NCI-H187 (cell line): ENCODE measurements at places on chromosomes 2 and 18.

GRCh38 chr18:74516271-74517235 lies 17.7 kb upstream of the CNDP1 start:
- no peak for DNase-seq

DNA sequence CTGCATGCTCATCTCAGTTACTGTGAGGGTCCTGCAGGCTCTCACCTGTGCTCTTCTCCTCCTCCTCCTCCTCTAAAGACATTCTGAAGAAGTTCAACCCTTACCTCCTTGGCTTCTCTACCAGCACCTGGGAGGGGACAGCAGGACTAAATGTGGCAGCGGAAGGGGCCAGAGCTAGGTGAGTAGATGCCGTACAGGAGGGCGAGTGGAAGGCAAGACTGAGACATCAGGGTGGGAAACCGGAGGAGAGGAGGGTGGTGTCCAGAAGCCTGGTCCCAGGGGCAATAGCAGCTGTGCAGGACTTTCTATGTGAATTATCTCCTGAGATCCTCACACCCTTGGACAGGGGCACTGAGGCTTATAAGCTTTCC lies 124.9 kb downstream of the PLB1 start:
- DNase-seq: no peak

DNA sequence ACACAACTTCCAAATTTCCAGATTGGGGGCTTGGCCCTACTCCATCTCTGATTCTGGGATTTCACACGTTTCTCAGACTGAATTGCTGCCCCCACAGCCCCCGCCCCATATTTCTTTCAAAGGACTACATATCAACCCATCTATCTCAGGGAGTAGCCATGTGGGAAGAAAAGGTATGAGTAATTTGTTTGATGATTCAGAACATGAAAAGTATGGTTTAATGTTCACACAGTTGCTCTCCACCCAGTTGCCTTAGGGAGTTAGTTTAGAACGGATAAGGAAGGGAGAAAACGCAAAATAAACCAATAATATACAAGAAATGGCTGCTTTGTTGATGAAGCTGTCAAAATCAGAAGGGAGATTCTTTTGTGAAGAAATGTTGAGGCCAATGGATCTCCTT lies 145.1 kb downstream of the PIEZO2 start:
- no peak for DNase-seq

DNA sequence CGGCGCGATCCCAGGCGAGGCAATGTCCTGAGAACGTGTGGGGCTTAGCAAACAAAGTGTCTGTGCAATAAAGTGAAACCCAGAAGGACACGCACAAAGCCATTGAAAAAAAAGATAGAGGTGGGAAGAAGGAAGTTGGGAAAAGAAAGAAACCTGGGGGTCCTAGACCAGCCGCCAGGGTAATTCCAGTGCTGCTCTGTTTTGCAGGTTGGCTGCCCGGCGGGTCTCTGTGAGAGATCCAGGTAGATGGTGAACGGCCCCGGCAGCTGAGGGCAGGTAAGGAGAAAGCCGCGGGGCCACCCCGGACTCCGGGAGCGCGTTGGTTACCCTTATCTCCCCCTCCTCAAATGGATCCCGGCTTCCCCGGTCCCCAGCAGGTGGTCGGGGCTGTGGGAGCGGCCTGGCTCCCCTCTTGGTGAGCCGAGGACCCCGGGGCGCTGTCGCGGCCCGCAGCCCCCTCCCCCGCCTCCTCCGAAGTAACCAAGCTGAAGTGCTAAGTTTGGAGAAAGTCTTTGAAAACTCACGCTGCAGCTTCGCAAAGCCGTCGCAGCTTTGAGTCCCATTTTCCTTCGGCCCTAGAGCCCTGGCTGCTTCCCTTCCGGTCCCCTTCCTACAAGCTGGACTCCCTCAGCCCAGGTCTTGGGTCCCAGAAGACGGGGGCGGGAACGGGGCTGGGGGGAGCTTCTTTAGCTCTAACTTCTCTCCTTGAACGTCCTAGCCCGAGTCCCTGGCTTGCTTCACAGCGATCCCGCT lies 588 bp downstream of the OTX1 start:
- DNase-seq: no peak

DNA sequence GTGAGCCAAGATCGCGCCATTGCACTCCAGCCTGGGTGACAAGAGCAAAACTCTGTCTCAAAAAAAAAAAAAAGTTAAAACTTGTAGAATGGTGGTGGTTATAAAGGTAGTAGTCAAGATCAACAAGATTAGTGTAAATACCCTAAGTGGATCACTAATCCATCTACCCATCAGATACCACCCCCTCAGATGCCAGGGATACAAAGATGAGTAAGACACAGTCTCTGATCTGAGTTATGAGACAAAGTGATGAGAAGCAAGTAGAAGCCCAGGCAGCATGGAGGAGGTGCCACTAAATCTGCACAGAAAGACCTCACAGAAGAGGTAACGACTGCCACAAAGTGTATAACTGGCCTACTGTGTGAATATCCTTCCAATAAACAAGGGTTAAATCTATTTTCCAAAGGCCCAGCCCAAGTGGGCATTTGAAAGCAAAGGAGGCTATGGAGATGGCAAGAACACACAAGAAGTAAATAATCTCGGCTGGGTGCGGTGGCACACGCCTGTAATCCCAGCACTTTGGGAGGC lies 20.2 kb downstream of the NFE2L2 start:
- DNase-seq: no peak

GRCh38 chr2:43312755-43313641 lies 86.6 kb upstream of the ZFP36L2 start:
- no peak for DNase-seq

GRCh38 chr2:221350616-221351015 lies 221.5 kb downstream of the EPHA4 start:
- no peak for DNase-seq

DNA sequence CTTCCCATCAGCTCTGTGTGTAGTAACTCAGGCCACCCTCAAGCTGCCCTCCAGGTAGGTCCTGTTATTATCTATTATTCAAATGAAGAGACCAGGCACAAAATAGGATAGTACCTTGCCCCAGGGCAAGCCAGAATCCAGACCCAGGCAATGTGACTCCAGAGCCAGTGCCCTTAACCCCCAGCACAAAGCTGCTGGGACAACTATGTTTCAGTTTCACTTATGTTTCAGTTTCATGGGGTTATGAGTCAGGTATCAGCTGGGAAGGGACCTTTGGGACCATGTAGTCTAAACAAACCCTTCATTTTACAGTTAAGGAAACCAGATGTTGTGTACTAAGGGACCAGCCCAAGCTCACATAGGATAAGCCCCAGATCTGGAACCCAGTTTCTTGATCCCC lies 10.0 kb downstream of the HK2 start:
- no peak for DNase-seq

DNA sequence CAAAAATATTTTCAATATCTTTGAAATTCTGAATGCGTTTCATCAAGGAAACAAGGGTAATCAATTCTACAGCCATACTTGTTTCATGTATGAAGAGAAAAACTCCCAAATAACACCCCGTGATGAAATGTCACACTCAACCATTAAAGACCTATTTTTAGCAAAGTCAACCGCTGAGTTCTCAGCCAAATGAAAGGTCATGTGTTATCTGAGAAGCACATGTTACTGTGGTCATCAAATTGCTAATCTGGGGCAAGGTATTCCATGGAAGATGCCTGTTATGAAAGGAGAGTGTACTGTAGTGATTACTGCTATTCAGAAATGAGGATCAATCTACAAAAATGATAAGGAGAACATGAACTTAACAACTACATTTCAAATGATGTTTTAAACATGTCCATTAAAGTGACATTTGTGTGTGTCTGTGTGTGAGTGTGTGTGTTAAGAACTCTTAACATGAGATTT lies 126.7 kb downstream of the BCL2 start:
- no peak for DNase-seq

DNA sequence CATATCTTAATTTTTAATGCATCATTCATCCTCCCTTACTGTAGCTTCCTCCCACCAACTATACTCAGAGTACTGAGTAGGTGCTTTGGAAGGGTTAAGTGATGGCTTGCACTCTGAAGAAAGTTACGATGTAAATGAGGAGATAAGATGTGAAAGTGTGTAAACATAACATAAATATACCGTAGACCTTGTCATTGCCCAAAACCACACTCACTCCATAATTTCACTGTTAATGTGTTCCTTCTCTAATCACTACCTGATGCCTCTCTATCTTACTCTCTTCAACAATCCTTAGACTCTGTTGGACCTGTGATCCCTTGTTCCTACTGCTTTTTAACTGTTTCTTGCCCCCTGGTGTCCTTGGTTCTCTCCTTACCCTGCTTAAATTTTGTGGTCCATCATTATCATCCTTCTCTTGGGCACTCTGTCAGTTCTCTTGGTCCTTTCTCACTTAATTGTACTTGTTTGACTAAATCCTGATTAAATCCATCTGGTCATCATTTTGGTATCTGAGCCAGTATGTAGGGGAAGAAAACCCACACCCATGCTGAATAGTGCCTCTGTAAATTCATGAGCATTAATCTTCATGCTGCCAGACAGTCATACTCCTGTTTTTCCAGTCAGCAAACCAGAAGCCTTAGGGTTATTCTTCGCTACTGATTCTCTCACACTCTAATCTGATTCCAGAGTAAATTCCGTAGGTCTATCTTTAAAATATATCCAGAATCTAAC lies 45.0 kb downstream of the PMS1 start:
- no peak for DNase-seq

- no peak for DNase-seq
Observed at GRCh38 chr2:74696829-74697228, 42.8 kb downstream of the SEMA4F start.

- DNase-seq: no peak
Observed at GRCh38 chr2:84697895-84698294, 181.6 kb downstream of the DNAH6 start.

- no peak for DNase-seq
Observed at GRCh38 chr2:85243101-85244072, 84.4 kb downstream of the TGOLN2 start.

DNA sequence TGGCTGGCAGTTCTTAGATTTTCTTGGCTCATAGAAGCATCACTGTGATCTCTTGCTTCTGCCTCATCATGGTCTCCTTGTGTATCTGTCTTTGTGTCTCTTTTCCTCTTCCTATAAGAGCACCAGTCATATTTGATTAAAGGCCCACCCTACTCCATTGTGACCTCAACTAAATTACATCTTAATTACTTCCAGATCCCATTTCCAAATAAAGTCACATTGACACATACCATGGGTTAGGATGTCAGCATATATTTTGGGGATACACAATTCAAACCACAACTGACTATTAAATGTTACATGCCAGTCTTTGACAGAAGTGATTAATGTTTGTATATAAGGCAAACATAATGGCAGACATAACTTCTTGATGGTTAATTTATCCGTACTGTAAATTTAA lies 27.3 kb upstream of the TMX3 start:
- no peak for DNase-seq

DNA sequence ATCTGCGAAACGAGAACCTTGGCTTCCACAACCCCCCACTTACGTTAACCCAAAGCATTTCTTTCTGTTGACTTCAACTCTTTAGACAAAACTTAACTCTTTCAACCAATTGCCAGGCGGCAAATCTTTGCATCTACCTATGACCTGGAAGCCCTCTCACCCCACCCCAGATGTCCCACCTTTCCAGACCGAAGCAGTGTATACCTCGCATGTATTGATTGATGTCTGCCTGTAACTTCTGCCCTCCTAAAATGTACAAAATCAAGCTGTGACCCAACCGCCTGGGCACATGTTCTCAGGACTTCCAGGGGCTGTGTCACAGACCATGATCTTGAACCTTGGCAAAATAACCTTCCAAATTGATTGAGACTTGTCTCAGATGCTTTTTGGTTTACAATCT lies 12.3 kb downstream of the AQP12B start:
- DNase-seq: no peak

GRCh38 chr2:14143435-14143834 lies 489.1 kb upstream of the LRATD1 start:
- DNase-seq: no peak

- DNase-seq: no peak
Observed at GRCh38 chr2:75602724-75603342, 42.1 kb upstream of the EVA1A start.

GRCh38 chr2:1766425-1766824 lies 22.1 kb upstream of the PXDN start:
- no peak for DNase-seq

GRCh38 chr18:41948544-41949110 lies 6.4 kb upstream of the PIK3C3 start:
- DNase-seq: no peak

DNA sequence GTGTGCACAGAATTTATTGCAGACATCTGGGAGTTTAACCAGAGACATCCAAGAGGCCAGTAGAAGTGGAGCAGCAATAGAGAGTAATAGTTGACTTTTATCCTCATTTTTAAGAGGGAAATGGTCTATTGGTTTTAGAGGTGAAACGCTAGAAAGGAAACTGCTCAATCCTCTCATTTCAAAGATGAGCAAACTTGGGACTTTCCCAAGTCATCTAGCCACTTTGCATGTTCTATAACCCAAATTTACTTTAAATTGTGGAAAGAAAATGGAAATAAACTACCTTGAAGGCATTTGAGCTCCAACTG lies 601.7 kb downstream of the ARHGAP15 start:
- no peak for DNase-seq

GRCh38 chr18:73079920-73080319 lies 212.1 kb upstream of the NETO1 start:
- no peak for DNase-seq

- peak; percentile 63 for DNase-seq
Observed at GRCh38 chr2:199309973-199310372, 147.8 kb downstream of the SATB2 start.

- DNase-seq: no peak
Observed at GRCh38 chr18:67794521-67794920, 278.0 kb upstream of the DSEL start.

DNA sequence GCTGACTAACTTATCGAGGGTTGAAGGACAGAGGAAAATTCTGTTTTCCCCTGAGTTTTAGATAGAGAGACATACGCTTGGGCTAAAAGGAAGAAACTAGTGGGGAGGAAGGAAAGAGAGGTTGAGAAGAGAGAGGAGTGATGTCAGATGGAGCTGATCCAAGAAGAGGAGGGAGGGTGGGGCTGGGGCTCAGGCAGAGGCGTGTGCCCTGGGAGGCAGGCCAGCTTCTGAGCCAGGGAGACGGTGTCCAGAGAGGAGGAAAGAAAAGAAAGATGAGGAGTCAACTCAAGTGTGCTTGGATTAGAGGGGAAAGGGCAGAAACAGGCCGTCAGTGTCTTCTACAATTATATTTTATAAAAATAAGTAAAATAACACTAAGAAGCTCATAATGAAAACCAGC lies 56.2 kb downstream of the EMILIN2 start:
- no peak for DNase-seq

- DNase-seq: no peak
Observed at GRCh38 chr2:18209934-18210639, 331.6 kb downstream of the KCNS3 start.

DNA sequence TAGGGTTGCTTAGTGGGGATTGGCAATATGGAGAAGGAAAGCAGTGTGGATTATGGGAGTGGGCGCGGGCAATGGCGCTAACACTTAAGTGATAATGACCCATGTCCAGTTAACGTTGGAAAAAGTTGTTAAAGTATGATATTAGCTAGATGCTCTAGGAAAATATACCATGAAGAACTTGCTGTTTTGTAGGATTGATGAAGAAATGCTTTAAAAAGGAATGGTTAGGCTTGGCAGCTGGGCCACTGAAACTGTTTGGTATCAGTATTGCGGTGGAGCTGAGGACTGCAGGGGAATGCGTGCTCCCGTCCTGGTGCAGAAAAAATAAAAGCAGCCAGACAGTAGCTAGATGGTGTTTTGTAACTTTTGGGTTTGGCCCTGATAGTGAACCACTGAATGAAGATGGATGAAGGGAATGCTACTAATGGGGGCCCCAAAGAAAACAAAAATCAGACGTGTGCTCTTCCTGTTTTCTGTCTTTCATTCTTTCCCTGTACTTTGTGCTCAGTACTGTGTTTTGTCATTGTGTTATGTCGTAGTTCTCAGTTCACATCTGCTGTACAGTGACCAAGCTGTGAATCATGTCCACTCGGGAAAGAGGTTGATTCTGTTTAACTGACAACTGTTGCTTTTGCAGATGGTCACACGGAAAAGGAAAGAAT lies 999 bp downstream of the INSIG2 start:
- DNase-seq: no peak
